ENCODE measurements at places on chromosomes 16 and 17. TPM values are rescaled to one million over a fixed set of nuclear protein-coding genes. Genes with fewer than 3 reads are reported as not detected.
A peak's percentile ranks its signal among the peaks of the same experiment; 100 is the strongest.

DNA sequence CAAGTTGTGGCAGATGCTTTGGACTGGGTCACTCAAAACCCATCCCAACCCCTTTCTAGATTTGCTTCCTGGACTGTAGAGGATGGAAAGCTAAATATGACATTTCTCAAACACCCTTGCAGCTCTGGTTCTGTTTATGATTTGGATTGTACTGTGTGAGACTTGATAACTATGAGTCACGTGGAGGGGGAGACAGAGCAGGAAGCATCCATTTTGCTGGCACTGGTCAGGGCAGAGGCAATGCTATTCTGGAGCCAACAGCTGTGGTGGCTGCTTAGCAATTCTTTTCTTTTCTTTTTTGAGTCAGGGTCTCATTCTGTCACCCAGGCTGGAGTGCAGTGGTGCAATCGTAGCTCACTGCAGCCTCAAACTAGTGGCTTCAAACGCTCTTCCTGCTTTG is 13.6 kb upstream of the TERF2 start:
- no peak for DNase-seq

DNA sequence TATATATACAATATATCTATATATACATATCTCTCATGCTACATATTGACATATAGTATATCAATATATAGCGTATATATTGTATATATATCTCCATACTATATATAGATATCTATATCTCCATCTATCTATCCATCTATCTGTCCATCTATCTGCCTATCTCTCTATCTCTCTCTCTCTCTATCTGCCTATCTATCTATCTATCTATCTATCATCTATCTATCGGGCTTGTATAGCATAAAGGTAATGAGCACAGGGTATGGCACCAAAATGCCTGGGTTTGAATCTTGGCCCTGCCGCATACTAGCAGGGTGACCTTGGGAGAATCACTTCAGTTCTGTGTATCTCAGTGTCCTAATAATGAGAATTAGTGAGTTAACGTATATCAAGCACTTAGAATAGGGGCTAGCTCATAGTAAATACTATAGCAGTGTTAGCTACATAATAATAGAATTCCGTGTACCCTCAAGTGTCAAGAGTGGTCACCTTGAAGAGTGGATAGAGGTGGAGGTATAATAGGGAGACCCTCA is 1.5 kb downstream of the ST6GALNAC1 start:
- DNase-seq = no peak

DNA sequence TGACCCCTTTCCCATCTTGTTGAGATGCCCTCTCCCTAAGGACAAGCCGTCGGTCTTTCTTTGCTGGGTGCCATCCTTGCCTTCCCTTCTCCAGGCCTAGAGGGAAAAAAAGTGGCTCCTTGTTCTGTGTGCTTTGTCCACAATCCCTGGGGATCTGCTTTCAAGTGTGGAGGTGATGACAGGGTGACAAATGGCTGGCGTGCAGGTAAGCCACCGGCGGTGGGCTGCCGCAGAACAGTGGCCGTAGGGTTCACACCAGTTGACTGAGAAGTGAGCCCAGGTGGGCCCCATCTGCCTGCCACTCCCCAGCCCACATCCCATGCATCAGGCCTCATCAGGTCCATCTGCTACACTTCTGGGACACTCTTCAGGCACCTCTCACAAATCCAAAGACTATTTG is 11.4 kb upstream of the CALB2 start:
- no peak for DNase-seq

DNA sequence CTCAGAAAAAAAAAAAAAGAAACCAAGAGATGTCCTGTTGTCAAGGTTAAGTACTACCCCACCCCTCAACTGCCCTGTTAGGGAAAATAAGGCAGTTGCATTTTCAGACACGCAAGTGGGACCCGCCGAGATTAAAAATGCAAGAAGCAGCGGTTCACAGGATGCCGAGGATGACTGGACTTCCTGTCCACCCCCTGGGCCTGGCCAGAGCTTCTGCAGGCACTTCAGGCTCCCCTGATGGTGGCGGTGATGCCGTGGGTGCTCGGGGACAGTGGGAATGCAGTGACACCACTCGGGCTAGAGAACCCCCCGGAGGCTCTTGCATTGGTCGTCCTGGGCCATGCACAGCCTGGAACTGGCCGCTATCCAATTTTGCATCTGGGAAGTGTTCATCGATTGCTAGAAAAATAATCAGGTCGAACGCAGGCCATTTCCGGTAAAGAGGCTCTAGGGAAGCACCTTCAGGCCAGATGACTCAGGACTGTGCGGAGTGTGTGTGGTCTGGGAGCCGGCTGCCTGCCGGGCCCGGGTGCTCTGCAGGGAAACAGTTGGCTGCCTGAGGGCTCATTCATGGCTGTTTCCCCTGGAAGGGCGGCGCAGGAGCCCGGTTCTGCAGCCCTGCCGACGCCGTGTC is 13.4 kb upstream of the CRISPLD2 start:
- DNase-seq = peak; percentile 87

The ZNF597 gene
- total RNA-seq = 2.4 TPM

DNA sequence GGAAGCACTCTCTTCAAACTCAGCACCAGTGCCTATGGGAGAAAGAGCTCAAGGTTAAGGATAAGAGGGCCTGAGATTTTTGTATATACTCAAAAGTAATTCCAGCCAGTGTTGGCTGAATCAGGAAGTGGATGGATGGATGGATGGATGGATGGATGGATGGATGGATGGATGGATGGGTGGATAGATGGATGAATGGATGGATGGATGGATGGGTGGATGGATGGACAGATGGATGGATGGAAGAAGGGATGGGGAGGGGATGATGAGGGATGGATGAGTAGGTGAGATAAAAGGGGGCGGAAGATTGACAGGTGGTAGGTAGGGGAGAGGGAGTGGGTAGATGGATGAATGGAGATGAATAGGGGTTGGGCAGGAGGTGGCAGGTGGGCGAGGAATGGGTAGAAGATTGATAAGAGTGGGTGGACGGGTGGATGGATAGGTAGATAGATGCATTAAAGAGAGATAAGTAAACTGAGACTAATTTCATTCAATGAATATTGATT is 4.1 kb downstream of the CX3CL1 start:
- DNase-seq = no peak

DNA sequence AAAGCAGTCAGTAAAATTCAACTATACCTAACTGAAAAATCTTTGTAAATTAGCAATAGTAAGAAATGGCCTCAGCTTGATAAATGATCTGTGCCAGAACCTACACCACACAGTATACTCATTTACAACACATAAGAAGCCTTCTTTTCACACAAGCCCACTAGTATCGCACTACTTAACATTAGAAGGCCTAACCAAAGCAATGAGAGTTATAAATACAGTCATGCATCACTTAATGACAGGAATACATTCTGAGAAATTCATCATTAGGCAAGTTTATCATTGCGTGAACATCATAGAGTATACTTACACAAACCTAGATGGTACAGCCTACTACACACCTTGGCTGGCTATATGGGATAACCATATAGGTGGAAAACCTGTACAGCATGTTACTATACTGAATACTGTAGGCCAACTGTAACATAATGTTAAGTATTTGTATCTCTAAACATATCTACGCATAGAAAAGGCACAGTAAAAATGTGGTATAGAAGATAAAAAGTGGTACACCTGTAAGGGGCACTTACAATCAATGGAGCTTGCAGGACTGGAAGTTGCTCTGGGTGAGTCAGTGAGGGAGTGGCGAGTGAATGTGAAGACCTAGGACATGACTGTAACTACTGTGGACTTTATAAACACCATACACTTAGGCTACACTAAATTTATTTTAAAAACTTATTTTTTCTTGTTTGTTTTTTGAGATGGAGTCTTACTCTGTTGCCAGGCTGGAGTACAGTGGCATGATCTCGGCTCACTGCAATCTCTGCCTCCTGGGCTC is 126.5 kb upstream of the CORO6 start:
- no peak for DNase-seq

DNA sequence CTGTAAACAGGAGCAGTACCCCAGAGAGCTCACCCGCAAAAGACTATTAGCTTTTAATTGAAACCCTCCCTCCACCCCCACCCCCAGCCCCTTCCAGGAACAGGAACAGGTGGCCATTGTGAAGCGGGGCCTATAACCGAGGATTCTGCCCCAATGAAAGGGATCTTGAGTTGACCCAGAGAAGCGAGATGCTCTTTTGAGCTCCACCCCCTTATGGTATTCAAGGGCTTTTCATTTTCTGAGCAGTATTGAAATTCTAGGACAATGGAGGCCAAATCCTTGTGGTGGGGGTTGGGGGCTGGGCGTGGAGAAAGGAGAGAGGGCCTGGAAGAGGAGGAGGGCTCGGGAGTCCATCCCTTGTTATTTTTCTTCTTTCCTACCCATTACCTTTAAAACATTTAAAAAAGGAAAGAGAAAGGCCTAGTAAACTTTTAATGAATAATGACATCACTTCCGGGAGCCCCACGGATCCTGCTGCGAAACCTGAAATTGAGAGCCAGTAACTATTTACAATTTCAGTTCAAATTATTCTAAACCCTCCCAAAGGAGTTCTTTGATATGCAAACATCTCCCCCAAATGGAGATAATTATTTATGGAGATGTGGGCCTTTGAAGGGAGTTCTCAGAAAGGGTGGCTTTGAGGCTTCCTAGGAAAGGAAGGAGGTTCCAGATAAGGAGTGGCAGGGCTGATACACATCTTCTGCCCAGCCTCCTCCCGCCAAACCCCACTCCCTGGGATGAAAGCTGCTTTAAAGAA is 30.5 kb downstream of the HS3ST3B1 start:
- DNase-seq = no peak

The SLC9A5 gene
- 13.5 TPM for total RNA-seq

GRCh38 chr16:50050802-50051201 is 15.0 kb upstream of the HEATR3 start:
- DNase-seq = no peak

The ITGAX gene
- total RNA-seq = 97.7 TPM

- no peak for DNase-seq
Measured at GRCh38 chr16:23905027-23905426, 69.2 kb downstream of the PRKCB start.

DNA sequence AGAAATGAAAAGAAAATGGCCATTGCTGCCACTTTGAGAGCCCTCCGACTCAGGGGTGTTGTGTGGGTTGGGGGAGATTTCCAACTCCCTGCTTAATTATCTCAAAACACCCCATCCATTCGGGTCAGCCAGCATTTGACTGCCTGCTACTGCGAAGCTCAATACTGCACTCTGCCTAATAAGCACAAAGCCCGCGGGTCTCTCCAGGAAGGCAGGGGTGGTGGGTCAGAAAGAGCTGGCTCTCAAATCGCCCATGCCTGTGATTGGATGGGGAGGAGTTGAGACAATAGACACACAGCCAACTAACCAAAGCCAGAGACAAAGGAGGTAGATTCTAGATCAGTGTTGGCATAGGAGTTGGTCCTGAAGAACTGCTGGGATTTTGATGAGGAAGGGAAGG is 2.3 kb upstream of the XAF1 start:
- no peak for DNase-seq

DNA sequence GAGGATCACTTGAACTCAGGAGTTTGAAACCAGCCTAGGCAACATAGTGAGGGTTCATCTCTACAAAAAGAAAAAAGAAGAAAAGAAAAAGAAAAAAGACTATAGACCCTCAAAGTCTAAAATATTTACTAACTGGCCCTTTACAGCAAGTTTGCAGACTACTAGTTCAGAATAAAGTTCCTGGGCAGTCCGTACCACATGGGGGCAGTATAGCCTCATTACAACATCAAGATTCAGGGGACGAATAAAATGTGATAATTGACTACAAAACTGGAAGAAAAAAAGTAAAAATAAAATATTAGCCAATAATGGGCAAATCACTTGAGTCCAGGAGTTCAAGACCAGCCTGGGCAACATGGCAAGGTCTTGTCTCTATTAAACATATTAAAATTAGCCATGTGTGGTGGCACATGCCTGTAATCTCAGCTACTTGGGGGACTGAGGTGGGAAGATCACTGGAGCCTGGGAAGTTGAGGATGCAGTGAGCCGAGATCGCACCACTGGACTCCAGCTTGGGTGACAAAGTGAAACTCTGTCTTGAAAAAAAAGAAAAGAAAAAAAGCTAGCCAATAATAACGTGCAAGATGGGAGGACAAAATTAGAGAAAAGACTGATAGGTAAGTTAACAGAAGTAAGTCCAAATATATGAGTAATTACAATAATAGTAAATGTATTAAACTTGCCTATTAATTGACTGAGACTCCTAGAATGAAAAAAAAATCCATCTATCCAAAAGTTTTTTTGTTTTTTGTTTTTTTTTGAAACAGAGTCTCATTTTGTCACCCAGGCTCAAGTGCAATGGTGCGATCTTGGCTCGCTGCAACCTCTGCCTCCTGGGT is 129.4 kb upstream of the SEC14L1 start:
- DNase-seq = no peak

DNA sequence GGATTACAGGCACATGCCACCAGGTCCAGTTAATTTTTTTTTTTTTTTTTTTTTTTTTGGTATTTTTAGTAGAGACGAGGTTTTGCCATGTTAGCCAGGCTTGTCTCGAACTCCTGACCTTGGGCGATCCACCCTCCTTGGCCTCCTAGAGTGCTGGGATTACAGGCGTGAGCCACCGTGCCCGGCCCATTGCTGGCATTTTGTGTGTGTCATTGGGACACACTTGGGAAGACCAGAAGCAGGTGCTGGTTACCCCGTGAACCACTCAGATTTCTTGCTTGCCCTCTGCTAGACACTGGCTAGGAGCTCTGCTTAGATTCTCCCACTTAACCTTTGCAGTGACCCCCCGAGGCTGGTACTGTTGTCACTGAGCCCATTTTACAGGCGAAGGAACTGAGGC is 229.3 kb downstream of the IRF8 start:
- no peak for DNase-seq

- peak; percentile 94 for DNase-seq
Measured at GRCh38 chr16:3020604-3021448, 658 bp downstream of the TNFRSF12A start.

The FBXL16 gene
- 2.0 TPM for total RNA-seq

DNA sequence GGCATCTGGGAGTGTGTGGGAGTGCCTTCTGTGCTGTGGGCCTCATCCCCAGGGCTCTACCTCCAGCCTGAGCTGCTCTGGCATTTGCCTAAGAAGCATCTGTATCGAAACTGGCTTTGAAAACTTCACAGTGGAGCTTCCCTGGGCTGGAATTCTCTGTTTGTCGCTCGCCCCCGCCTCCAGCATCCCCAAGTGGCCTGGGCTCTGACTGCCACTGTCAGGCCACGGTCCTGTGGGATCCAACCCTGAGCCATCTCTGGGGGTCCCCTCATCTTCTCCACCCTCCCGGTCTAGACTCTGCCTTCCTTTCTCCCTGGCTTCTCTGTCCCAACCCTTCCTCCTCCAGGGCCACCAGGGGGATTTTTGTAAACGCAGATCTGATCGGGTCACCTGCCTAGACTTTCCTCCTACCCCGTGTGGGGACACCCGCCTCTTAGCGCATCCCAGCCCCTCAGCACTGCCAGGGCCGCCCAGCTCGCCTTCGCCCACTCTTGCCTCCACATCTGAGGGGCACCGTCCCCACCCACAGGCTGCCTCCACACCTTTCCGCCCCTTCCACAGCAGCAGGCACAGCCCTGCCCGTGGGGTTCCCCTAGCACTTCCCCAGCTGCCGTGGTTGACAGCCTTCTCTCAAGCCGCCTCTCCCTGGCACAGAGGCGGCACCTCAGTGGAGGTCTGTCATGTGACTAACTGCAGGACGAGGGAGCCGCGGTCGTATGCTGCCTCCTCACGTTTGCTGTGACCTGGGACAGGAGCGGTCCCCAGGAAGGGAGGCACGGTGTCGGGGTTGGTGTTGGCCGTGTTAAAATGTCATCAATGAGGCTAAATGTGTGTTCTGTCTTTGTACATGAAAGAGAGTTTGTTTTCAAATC is 12.0 kb downstream of the TBC1D24 start:
- DNase-seq = peak; percentile 93
